Stimulated activated CD4-positive, alpha-beta T cell treated with anti-CD3 and anti-CD28 coated beads, Interleukin-2, amount 100 ng/mL, for 4 hours (primary cell): ENCODE measurements at places on chromosomes 16 and 17.

DNA sequence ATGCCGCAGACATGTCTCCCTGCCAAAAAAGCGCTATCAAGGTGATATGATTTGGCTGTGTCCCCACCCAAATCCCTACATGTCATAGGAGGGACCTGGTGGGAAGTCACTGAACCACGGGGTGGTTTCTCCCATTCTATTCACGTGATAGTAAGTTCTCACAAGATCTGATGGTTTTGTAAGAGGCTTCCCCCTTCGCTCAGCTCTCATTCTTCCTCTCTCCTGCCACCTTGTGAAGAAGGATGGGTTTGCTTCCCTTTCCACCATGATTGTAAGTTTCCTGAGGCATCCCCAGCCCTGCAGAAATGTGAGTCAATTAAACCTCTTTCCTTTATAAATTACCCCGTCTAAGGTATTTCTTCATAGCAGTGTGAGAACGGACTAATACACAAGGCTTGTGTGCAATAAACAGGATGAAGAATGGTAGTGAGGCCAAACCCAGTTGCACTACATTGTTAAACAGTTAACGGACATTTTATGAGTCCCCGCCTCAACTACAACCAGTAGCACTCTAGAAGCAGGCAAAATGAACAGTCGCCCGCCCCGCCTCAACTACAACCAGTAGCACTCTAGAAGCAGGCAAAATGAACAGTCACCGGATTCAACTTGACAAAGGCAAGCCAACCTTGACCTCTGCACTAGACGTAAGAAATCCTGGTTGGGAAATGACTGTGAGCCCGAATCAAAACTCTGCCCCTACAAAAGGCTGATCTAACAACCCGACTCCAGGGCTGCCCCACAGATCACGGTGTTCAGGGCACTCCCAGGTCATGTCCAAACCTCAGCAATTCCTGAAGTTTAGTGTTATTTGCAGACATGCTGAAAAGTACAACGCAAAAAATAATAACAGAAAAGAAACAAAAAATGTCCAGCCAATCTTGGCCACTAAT, 26.3 kb downstream of the VPS53 start:
- DNase-seq, result no peak

DNA sequence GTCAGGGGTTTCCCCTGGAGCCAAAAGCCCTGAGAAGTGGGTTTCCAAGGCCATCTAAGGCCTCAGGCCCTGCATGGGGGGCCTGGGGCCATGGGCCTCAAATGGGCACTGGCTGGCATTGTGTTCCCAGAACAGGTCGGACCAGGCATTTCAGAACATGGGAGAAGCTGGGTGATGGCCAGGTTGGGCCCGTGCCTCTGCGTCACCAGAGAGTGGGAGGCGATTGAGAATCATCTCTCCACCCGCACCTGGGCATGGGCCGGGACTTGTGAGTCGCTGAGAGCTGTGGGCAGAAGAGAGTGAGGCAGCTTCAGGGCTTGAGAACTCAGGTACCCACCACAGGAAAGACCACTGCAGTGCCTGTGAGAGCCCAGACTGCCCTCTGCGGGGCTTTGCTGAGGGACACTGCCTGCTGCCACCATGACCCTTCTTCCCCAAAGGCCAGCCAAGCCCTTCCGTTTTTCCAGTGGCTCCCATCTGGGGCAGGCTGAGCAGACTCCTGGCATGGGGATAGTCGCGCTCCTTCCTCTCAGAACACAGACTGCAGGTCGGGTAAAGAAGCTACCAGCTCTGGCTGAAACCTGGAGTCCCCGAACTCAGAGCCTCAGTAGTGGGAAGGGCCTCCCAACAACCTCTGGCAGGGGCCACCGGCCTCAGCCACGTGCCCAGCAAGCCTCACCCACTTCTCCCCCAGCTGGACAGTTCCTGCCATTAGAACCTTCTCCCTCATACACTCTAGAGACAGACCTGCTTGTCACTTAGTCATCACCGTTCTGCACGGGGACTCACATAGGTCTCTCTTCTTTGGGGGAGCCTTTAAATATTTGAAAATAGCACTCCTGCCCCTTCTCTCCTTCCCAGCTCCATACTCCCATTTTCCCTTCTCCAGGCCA, 1.6 kb downstream of the RAB11FIP4 start:
- no peak for DNase-seq

GRCh38 chr16:6926341-6926740, 406.3 kb upstream of the RBFOX1 start:
- DNase-seq, result no peak

- no peak for DNase-seq
Measured at GRCh38 chr17:44749980-44750318, 8.8 kb upstream of the ADAM11 start.

- no peak for DNase-seq
Measured at GRCh38 chr17:39099663-39100286, 51.7 kb downstream of the PLXDC1 start.

DNA sequence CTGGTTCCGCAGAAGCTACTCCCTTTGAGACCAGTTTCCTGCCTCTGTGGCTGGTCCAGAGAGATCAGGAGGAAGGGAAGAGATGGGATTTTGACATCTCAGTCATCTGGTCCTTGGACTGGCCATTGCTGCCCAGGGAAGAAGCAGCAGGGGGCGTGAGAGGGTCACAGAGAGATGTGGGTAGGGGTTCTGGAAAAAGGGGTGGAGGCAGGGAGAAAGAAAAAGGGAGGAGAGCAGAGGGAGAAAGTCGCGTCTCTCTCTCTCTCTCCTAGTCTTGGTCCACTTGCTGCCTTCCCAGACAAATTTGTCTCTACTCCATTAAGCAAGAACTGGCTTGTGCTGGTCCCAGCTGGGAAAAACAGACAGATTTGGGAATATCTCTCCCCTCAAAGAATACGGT, 4.4 kb downstream of the SHBG start:
- DNase-seq, result no peak

DNA sequence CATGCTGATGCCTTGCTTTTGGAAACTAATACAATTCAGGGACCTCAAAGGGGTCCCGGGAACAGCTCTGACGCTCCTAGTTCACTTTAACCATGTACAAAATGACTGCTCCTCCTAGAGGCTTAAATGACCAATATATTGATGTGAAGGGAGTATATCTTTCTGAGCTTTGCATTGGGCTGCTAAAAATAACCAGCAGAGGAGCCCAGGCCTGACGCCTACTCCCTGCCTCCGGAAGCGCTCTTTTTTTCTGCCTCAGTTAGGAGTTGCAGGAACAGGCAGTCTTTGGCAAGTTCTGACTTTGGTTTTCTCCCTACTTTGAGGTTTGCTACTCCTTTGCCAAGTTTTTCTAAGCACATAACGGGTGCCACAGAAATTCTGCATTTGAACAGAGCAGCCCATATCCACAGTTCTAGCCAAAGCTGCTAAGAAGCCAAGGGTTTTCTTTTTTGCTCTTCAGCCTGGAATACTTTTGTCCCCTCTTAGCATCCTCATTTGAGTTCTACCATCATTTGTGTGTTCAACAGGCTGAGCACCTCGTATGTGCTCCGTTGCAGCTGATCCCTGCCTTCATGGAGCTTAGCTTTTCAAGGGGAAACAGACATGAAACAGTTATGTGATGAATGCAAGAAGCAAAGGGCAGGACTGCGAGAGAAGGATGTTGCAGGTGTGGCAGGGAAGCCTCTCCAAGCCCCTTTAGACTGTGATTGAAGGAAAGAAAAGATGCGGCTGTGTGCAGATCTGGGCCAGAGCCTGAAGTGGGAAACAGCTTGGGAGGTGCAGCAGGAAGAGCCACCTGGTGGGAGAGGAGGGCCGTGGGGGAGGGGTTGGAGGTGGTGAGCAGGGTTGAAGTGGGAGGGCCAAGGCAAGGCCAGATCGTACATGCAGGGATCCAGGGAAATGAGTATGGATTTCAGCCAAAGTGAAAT, 2.8 kb upstream of the NAGPA start:
- no peak for DNase-seq
